ENCODE measurements at places on chromosomes 7 and 10.

DNA sequence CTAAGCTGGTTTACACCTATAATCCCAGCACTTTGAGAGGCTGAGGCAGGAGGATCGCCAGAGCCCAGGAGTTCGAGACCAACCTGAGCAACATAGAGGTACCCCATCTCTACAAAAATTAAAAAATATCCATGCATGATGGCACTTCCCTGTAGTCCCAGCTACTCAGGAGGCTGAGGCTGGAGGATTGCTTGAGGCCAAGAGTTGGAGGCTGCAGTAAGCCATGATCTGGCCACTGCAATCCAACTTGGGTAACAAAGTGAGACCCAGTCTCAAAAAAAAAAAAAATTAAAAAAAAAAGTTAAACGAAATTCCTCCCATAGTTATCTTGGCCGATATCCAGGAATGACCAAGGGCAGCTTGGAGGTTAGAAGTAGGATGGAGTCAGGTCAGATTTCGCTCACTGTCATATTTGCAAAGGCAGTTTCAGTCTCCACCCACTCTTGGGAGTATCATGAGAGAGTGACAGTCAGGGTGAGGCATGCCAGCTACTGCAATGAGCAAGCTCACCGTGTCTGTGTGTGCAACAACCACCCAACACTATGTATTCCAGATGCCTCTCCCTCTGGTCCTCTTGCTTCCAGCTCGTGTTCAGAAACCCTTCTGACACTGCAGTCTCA is 6.0 kb upstream of the ZDHHC4 start:
- DNase-seq: no peak

DNA sequence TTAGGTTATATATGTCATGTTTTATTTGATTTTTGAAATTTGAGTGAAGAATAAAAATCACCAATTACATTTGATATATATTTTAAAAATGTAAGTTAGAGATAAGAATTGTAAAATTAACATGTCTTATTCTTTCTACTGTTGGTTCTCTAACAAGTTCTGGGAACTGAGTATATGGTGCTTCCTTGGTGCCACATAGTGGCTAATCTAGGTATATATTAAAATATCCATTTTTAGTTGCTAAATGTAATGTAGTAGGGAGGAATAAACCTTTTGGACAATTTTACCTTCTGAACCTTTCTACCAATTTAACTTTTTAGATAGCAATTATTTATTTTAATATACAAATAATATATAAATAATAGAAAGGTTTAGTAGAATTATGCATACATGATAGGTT is 17.5 kb downstream of the CFAP69 start:
- no peak for DNase-seq

- no peak for DNase-seq
These were observed 29.4 kb downstream of the TSPAN12 start for GRCh38 chr7:120828528-120828927.

DNA sequence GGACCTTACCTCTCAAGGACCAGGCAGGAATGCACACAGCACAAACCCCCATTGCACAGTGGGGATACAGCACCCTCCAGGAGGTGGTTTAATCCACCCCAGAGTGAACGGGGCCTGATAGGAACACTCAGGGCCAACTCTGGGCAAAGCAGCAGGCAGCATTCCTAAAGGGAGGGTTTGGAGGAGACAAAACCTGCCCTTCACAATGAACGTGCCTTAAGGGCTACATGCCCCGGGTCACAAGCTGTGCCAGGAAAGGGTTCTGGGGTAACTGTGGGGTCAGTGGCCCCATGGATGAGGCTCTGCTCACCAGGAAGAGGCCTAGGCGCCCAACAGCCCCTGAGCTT is 1.1 kb downstream of the GPRIN2 start:
- DNase-seq: no peak

DNA sequence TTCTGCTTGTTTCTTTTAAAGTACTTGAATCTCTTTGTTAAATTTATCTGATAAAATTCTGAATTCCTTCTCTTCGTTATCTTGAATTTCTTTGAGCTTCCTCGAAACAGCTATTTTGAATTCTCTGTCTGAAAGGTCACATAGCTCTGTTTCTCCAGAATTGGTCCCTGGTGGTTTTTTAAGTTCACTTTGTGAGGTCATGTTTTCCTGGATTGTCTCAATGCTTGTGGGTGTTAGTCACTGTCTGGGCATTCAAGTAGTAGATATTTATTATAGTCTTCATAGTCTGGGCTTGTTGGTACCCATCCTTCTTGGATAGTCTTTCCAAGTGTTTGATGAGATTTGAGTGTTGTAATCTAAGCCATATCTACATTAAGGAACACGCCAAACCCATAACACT is 1060.6 kb downstream of the LRMDA start:
- DNase-seq: no peak

- no peak for DNase-seq
These were observed 41.1 kb downstream of the SUGCT start for GRCh38 chr7:40175725-40176510.

DNA sequence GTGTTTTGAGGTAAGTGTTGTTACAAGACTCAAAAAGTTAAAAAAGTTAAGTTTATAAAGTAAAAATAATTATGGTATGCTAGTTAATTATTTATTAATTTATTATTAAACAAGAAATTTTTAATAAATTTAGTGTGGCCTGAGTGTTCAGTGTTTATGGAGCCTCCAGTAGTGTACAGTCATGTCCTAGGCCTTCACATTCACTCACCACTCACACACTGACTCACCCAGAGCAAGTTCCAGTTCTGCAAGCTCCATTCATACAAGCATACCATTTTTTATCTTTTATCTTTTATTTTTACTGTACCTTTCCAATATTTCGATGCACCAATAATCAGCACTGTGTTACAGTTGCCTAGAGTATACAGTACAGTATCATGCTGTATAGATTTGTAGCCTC is 381.2 kb upstream of the MGMT start:
- no peak for DNase-seq

DNA sequence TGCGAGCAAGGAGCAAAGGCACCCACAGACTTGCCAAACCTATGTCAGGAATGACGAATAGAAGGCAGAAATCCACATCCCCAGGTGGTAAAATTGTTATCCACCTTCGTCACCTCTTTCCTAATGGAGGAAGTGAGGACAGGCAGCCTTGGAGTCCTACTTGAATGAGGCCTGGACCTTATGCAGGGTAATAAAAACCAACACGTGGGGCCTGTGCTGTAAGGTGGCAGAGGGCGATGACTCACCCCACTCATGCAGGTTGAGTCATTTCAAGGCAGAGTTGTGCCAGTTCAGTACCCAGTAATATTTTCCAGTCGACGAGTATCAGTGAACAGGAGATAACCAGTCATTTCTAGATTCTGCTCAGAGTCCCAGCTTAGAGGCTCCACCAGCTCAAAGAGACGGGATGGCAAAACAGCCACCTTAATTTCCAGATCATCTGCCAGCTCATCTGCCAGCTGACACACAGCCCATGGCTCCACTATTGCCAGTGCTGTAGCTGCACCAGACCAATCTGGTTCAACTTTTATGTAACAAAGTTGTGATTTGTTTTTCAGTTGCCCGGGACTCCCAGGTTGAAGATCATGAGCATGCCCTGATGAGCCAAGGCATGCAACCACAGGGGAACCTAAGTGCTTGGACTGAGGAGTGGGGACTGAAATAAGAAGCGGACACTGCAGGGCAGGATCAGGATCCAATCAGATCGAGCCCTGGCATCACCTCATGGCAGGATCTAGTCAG is 176.2 kb upstream of the ITGB1 start:
- peak; percentile 47 for DNase-seq

GRCh38 chr7:8442814-8443304 is 9.4 kb downstream of the NXPH1 start:
- DNase-seq: peak; percentile 14

DNA sequence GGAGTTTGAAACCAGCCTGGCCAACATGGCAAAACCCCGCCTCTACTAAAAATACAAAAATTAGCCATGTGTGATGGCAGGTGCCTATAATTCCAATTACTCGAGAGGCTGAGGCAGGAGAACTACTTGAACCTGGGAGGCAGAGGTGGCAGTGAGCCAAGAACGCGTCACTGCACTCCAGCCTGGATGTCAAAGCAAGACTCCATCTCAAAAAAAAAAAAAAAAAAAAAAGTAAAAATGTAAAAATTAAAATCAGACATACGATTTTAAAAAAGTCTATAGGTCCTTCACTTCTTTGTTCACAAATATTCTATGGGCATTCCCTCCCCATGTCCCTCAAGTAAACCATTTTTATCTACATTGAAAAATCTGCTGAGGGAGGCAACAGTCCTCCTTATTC is 34.9 kb upstream of the TLL2 start:
- DNase-seq: no peak

DNA sequence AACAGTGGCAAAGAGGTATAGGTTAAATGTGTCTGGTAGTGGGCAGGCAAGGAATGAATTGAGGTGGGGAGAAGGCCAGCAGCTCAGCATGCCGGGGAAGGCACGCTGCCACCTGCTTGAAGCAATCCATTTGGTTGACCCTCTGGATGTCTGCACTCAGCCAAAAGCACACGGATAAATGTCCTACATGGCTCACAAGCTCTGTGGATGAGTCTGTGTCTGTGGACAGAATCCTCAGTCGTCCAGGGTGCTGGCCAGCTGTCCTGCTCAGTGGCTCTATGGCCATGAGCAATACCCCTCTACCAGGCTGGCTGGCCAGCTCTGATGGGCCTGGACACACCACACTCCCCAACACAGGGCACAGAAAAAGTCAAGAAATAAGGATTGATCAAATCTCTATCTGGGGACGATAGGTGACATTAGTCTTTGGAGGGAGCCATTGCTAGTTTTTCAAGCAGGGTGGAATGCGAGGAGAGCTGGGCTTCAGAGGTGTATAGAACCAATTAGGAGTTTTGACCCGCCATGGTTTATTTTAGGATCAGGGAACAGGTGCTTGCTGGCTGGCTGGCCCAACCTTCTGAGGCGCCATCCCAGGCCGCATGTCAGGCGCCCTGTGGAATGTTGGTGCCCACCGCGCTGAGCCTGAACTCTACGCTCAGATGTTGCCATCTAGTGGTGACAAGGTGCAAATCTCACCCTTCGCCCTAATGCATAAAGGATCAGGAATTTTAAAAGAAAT is 493.4 kb downstream of the TNS3 start:
- no peak for DNase-seq

DNA sequence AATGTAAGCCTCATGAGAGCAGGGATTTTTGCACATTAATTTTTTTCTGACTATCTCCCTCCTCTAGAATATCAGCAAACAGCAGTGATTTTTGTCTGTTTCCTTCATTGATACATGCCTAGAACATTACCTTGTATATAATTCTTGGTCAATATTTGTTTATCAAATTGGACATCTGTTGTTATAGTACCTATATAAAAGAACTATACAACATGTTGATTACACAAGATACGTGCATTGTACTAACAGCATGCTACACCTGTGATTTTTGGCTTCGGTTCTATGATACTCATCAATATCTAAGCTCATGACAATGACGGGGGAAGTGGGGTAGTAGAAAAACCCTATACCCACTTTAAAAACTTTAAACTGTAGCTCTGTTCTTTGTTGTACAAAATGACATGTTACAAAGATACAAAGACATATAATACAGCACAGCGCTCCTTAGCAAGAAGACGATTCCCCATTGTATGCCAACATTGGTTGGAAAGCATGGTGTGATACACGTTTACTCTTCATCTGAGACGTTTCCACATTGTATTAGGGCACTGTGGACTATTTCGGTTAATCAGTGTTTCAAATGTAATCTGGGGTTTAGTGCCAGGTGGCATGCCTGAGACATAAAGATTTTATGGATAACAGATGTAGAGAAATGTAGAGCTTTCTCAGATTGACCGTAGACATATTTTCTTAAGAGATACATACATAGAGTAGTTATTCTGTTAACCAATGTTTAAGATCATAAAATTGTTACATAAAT is 70.5 kb upstream of the FOXP2 start:
- no peak for DNase-seq

GRCh38 chr7:134630893-134631292 is 15.8 kb upstream of the BPGM start:
- DNase-seq: no peak
